ENCODE measurements at places on chromosomes 11 and 22.

GRCh38 chr11:107561688-107562087 is 3.8 kb downstream of the ALKBH8 start:
- DNase-seq: peak; percentile 9

GRCh38 chr22:21044931-21045584 is 688 bp upstream of the LRRC74B start:
- DNase-seq: peak; percentile 27

DNA sequence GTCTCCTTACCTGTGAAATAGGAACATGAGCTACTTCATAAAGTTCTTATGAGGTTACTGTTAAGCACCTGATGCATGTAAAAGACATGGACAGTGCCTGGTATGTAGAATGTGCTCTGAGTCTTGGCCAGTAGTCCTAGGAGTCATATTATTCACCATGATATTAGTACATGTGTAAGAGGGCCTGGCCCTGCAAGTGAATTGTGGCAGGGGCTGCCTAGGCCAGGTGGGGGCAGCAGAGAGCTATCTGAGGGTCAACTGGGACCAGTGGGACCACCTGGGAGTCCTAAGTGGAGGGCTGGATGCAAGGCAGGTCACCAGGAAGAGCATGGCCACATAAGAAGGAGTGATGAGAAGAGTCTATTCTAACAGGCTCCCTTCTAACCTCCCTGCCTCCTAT is 529.5 kb downstream of the SOX6 start:
- peak; percentile 36 for DNase-seq

- DNase-seq: no peak
These were observed 5.8 kb upstream of the OR5B2 start for GRCh38 chr11:58433638-58434203.

GRCh38 chr11:66539870-66540213 is 6.0 kb downstream of the ZDHHC24 start:
- DNase-seq: no peak

DNA sequence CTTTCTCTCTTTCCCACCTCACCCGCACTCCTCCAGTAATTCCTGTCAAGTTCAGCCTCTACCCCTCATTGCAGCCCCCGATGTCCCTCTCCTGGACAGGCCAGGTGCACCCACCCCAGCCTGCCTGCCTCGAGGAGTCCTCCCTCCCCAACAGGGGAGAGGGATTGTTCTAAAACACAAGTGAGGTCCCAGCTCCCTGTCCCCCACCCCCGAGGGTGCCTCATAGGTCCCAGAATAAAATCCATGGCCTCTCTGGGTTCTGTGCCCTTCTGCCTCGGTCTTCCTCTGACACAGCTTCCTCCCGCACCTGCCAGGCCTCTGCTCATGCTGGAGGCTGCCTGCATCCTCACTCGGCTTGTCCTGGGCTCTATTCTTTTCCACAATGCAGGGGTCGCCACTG is 720.1 kb downstream of the BRD1 start:
- DNase-seq: no peak

DNA sequence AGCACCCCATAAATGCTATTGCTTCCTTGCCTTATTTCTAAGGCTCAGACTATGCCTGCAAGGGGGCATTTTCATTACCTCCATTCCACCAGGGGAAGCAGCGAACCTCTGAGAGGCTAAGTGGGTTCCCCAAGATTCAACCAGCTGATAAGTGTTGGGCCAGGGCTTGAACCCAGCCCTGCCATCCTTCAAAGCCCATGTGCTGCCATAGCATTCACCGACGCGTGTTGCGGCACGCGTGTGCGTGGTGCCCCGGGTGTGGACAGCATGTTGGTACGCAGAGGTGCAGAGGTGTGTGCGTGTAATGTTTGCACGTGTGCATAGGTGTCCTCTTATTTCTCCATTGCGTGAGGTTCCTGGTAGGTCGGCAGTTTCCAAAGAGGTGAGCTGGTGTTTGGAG is 66.0 kb upstream of the PPARA start:
- DNase-seq: no peak

GRCh38 chr11:122832721-122833470 is 5.4 kb upstream of the CRTAM start:
- no peak for DNase-seq

DNA sequence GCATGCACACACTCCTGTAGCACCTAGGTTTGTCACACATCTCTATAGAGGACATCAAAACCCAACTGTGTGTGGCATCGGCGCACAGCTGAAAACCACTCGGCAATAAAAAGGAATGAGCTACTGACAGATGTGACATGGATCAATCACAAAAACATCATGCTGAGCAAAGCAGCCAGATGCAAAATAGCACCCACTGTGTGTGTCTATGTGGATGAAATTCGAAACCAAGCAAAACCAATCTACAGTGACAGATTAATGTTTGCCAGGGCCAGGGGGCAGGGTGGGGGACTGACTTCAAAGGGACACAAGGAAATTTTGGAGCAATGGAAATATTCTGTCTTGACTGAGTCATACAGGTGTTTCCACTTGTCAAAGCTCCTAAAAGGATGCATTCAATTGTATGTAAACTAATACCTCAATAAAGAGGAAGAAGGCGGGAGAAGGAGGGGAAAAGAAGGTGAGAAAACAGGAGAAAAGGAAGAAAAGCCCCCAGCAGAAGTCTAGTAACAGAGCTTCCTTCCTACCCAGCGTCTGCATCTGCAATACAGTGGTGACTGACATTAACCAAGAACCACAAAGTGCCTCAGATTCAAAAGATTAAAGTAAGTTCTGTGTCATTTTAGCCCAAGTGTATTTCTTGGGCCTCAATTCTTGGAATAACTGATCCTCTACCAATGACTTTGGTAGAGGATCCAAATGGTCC is 49.8 kb downstream of the PACSIN2 start:
- peak; percentile 49 for DNase-seq

- DNase-seq: peak; percentile 20
These were observed 157.2 kb upstream of the CARD18 start for GRCh38 chr11:105296806-105297205.

GRCh38 chr22:41117127-41117965 is 25.0 kb downstream of the EP300 start:
- DNase-seq: no peak

GRCh38 chr11:11588243-11588642 is 33.6 kb downstream of the GALNT18 start:
- DNase-seq: no peak

- DNase-seq: no peak
These were observed 878.6 kb upstream of the CCDC90B start for GRCh38 chr11:84164728-84165127.

DNA sequence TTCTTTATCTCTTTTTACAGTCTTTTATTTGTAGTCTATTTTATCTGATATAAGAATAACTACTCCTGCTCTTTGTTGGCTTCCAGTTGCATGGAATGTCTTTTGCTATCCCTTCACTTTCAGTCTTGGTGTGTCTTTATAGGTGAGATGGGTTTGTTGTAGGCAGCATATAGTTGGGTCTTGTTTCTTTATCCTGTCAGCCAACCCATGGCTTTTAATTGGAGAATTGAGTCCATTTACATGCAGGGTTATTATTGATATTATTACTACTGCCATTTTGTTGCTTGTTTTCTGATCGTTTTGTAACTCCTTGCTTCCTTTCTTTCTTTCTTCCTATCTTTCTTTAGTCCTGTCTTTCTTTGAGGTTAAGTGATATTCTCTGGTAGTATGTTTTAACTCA is 11.9 kb upstream of the IL17RA start:
- no peak for DNase-seq

GRCh38 chr11:125090816-125091215 is 20.6 kb downstream of the TMEM218 start:
- no peak for DNase-seq

DNA sequence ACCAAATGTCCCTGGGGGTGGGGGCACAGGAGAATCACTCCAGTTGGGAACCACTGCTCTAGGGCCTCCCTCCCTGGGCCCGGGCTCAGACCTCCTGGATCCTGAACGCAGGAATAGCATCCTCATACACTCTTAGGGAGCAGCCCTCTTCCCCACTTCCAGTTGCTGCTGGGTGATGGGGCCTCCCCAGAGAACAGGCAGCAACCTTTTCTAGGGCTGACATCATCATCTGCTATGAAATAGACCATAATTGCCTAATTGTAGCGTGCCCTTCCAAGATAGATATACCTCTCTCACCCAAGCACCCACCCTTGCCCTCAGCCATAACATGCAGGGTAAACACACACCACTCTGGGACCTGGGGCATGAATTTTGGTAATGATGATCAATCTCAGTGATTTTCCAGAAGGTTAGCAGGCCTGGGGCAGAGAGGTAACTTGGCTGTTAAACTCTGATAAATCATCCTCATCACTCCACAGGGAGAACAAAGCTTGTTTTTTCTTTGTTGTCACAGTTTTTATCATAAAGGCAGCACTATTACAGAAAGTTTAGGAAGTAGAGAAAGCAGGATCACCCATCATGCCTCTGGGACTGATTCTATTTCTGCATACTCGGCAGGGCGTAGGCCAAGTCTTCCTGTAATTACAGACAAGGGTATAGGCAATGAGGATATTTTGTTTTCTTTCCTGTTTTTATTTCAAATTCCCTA is 88.3 kb upstream of the PRDM11 start:
- no peak for DNase-seq

DNA sequence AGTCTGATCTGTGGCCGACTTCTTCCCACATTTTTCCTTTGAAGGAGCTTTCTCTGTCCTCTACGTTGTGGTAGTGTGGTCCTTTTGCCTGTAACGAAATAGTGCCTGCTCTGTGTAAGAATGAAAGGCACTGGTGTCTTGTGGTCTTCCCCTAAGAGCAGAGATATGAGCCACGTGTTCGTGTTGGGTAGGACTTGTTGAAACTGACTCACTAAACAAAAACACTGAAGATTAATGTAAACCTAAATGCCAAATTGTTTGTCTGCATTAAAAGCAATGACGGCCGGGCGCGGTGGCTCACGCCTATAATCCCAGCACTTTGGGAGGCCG is 10.1 kb upstream of the RPS3 start:
- no peak for DNase-seq

- no peak for DNase-seq
These were observed 53.8 kb upstream of the DRD2 start for GRCh38 chr11:113528982-113529381.

DNA sequence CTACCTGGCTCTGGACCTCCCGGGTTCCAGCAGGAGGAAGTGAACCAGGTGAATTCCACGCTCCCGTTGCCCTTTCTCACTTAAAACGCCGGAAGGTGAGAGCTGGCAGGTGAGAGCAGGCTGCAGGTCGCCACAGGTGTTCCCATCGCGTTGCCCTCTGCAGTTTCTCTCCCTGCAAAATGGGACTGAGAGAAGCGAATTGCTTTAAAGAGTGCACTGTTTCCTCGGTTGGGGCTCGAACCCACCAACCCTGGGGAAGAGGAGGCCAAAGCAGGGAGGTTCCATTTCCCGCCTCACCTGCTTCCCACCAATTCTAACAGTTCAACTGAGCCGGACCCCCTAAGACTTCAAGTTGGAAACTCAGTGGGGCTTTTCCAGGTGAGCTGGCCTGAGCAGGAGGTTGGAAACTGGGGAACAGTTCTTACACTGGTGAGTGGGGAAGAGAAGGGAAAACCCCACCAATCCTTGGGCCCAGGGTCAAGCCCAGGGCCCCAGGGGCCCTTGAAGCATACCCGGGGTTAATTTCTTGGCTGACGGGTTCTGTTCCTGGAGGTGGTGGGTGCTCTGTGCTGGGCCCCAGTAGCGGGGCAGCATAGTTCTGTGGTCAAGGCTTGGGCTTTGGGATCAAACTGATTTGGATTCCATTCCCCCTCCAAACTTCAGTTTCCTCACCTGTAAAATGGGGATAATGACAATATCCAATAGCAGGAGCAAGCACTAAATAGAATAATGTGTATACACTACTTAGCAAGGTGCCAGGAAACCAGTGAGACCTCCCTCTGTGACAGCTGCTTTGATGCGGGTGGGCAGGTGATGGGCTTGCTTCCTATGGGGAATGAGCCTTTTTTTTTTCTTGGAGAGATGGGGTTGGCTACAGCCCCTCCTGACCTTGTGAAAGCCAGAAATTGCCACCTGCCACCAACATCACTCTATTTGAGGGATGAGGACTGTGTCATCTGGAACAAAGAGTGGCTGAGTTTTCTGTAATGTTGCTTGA is 788 bp downstream of the CD82 start:
- DNase-seq: no peak

DNA sequence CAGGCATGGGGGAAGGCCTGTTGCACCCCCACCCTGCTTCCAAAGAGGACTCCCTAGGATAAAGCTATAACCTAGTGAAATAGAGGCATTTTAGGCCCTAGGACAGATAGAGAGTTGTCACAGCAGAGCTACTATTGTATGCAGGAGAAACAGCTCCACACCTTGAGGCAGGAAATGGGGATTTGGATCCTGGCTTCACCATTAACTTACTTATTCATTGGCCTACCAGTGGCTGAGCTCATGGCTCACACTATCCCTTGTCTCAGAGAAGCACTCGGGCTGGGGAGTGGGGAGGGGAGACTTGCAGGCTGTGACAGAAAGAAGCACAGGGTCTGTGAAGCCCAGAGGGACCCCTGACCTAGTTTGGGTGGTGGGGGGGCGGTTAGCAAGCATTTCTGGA is 999 bp upstream of the PDE2A start:
- DNase-seq: no peak

DNA sequence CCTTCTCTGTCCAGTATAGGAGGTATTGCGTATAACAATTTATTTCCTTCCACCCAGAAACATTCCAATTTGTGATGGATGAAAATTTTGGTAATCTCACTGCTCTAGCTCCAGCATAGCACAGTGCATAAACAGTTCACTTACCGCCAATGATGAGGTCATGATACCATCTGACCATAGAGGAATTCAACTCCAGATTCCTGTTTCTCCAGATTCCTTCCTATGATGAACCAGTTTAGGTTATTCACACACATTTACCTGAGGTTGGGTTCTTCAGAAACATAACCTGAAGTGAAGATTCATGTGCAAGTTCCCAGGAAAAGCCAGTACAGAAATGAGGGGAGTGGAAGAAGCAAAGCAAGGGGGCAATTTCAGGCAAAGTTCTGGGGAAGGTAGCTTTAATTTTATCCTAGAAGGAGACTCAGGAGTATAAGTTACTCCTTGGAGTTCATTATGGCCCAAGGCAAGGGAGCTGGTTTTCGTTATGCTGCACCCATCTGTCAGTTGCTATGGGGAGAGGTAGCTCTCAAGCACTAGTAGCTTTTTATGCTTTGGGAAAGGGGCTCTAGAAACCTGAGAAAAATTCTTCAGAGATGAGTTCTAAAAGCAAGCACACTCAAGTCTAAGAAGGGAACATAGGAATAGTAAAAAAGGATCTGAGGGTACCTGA is 121.6 kb downstream of the CASP12 start:
- no peak for DNase-seq

DNA sequence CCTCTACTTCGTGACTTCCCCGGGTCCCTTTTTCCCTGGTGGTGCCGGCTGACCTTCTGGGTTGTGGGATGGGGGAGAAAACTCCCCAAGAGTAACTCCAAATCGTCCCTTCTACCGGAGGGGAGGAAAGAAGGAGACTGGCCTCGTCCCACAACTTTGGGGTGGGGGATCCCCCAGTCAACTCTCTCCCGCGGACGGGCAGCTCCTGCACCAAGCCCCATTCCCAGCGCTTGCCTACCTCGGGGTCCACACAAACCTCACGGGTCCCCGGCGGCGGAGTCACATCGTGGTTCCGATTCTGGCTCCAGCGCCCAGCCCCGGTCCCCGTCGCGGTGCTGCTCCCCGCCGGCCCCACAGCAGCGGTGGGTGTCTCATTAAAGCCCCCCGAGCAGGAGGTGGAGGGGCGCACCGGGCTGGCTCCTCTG is 317 bp downstream of the BDNF start:
- no peak for DNase-seq
